Activated CD8-positive, alpha-beta memory T cell treated with anti-CD3 and anti-CD28 coated beads for 4 hours (primary cell): ENCODE measurements at places on chromosomes 7 and 10.

- DNase-seq, result no peak
Observed at GRCh38 chr7:149770728-149771636, 2.4 kb downstream of the ZNF467 start.

DNA sequence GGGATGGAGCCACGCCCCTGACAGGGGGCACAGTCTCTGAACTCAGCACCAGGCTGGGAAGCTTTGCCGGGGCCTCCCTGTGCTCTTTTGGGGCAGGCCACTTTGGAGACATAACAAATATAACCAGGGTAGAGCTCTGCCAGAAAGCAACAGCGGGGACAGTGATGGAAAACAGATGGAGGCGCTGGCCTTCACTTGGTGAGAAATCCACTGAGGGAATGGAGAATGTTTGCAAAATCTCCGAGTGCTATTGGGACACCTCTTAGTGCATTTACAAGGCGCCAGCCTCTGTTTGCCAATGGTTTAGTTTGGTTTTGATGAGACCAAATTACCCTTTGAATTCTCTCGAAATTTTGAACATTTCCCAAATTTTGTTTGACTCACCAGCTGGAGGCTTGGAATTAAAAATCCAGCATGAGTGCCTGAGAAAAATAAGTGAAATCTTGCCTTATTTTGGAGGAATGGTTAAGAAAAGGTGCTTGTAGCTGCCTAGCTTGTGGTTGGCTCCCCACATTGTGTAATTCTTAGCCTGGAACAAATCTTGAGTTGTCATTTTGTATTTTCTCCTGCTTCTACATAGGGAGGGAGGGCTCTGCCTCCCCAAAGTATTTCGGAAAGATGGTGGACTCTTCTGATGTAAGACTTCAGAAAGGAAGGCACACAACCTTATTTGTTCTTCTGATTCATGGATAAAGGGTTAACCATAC is 980.5 kb downstream of the LRMDA start:
- DNase-seq, result no peak

- DNase-seq, result no peak
Observed at GRCh38 chr10:87605628-87606251, 53.9 kb upstream of the PAPSS2 start.

DNA sequence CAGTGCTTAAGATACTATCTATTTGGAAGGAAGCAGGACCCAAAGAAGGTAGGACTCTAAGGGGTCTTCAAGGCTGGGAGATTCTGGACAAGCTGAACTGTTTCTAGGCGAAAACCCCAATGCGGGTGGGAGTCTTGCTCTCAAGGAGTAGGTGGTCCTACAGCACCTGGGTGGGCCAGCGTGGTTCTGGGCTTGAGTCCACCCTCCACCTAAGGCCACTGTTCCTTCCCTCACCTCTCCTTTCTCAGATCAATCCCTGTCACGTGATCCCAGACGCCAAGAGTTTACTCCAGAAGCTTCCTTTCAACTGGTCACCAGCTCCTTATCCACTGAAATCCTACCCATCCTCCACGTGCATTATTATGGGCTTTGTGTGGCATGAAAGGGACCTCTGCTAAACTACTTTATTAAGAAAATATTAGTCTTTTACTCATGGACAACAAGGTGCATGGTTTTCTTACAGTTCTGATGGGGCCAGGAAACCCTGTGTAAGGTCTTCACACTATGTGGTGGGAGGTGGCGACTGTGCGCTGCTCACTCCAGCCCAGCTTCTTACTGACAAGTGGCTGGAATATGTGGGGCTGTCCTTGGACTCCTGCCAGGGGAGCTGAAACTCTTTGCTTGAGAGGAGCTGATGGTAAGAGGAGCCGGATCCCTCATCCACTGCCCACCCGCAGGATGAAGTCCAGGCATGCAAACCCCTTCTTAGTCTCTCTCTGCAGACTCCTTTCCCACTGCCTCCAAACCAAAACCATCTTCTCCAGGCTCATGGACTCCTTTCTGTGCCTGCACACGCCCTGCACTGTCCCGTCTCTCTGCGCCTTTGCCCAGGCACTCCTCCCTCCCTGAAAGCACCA is 1.6 kb downstream of the ZNF746 start:
- no peak for DNase-seq

- no peak for DNase-seq
Observed at GRCh38 chr7:40015790-40016296, 65.8 kb downstream of the CDK13 start.

DNA sequence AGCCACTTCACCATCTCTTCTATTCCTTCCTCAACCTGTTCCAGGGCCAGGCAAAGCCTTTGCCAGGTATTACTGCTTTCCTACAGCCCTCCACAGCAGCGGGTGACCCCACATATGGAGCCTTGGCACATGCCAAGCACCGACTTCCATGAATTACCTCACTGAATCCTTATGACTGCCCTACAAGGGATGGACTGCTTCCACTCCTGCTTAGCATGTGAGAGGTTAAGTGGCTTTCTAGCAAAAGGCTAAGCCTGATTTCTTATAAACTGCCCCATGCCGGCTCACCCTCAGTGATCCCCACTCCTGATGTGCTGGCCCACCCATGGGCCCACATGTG is 44.0 kb upstream of the PDLIM1 start:
- DNase-seq, result no peak

- DNase-seq, result no peak
Observed at GRCh38 chr7:94973844-94974243, 66.5 kb downstream of the PPP1R9A start.

- DNase-seq, result no peak
Observed at GRCh38 chr7:92557249-92557648, 28.7 kb downstream of the RBM48 start.

- no peak for DNase-seq
Observed at GRCh38 chr7:544338-545221, 24.9 kb upstream of the PDGFA start.

DNA sequence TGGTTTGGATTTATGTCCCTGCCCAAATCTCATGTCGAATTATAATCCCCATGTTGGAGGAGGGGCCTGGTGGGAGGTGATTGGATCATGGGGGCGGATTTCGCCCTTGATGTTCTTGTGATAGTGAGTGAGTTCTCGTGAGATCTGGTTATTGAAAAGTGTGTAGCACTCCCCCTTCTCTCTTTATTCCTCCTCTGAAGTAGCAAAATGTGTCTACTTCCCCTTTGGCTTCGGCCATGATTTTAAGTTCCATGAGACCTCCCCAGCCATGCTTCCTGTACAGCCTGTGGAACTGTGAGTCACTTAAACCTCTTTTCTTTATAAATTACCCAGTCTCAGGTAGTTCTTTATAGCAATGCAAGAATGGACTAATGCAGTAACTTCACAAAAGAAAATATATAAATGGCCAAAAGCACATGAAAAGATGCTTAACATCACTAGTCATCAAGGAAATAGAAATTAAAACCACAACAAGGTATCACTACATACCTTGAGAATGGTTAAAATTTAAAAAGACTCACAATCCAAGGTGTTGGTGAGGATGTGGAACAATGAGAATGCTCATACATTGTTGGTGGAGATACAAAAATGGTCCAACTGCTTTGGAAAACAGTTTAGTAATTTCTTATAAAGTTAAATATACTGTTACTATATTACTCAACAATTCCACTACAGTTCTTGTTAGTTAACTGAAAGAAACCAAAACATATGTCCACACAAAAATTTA is 218.7 kb downstream of the SNX10 start:
- no peak for DNase-seq

GRCh38 chr7:131670406-131670805 is 114.0 kb upstream of the PODXL start:
- no peak for DNase-seq

DNA sequence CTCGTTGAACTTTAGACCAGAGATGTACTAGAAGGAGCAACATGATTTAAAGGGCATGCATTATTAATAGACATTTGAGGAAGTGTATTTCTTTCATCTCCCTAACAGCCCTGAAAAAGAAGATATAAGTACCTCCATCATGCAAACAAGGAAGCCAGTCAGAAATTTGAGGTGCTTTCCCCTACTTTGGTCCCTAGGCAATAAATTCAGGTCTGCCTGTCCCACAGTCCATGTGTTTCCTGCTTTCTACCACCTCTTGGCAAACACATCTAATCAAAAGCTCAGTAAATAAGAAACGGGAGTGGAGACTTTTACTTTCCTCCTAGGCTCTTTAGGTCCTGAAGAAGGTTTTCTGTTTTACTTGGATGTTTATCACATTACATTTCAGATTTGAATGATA is 5.2 kb upstream of the SEMA3C start:
- DNase-seq, result no peak

DNA sequence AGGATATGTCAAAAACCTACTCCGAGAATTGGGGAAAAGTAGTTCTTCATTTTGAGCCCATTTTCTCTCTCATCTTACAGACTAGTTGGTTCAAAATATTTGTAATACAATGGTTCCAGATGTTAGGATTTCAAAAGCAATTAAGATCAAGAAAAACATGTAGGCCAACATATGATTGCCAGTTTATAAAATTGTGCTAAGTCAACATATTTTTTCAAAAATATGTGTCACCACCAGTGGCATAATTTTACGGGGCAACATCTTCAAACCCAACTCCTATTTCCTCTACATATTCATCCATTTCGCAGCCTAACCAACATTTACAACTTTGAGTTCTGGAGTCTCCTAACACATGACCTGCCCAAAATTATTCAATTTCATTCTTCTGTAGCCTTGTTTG is 514.5 kb upstream of the TPK1 start:
- no peak for DNase-seq

DNA sequence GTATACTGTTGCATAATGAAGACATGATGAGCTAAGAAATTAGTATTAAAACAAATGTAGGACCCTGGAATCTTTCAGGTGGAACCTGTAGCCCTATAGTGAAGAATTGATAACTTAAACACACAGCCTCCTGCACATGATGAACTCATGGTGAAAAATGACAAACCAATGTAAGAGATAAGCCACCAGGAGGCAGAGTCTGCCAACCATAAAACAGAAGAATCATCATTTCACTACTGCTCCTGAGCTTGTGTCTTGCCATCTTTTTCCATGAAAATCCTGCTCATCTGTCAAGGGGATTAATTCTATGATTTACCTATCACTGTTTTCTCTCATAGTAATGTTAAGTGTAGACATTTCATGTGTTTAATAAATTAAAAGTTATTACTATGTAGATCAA is 363.9 kb downstream of the MALRD1 start:
- no peak for DNase-seq

DNA sequence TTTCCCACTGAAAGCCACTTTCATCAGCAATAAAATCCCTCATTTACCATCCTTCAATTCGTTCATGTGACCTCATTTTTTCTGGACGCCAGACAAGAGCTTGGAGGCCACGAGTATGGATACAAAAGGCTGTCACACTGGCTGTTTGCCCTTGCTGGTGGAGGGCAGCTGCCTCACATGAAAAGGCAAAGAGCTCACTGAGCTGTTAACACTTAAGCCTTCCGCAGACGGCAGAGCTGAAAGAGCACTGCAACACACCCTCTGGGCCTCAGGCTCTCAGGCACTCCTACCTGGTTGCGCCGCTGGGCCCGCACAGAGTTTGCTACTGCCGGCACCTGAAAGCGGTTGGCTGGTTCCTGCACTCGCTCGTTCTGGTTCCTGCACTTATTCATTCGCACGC is 193.5 kb downstream of the CFTR start:
- no peak for DNase-seq

GRCh38 chr10:30755441-30755953 is 125.9 kb upstream of the LYZL2 start:
- no peak for DNase-seq

DNA sequence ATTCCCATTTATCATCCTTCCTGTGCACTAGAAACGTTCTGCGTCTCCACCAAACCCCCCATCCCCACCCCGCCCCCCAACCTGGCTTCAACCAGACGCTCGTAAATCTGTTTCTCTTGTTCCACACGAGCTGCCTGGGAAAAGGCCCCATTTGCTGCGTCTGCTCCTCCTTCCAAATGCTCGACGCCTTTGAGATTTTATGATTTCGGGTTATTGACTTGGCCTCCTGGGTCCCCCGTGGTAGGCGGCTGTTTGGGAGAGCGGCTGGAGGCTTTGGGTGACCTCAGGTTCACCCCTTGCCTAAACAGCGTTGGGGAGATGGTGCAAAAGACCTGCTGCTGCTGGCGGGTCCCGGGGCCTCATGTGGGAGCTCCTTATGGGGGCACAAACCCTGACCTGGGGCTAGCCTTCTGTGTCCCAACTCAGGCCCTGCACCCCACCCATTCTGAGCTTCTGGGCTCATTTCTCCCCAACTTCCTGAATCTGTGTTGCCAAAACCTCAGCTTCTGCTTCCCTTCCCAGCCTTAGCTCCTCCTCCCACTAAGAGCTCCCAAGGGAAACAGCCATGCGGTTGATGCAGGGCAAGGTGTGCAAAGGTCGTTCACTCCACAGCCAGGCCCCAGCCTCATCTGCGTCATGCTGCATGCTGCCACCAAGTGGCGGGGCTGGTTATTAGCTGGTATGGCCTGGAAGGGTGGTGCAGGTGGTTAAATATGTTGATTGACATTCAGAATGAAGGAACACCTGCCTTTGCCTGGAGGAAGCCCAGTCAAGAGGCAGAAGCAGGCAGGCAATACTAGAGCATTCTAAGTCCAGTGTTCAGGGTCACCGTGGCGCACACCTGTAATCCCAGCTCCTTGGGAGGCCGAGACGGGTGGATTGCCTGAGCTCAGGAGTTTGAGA is 49.1 kb upstream of the ELN start:
- DNase-seq, result no peak

GRCh38 chr7:24722386-24723177 is 34.7 kb downstream of the GSDME start:
- DNase-seq, result no peak
